Small intestine (tissue), 16 donors: ENCODE measurements at places on chromosomes 5 and 9.

DNA sequence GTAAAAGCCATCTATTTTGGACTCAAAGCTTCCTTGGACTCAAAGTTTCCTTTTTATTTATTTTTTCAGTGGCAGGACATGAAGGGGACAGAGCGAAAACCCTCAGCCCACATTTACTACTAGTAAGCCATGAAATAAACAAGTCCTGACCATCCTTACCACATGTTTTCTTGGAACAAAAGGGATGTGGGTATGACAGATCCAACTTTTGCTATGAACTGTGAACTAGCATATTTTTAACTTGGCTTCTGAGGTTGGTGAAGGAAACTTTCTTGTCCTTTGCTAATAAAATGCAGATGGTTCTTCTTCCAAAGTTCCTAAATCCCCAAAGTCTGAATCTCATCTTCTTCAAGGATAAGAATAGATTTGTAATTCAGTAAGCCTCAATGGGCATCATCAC, 122.7 kb upstream of the TNC start:
- DNase-seq: no peak

- no peak for DNase-seq
Measured at GRCh38 chr9:37679649-37680402, 29.1 kb downstream of the FRMPD1 start.

DNA sequence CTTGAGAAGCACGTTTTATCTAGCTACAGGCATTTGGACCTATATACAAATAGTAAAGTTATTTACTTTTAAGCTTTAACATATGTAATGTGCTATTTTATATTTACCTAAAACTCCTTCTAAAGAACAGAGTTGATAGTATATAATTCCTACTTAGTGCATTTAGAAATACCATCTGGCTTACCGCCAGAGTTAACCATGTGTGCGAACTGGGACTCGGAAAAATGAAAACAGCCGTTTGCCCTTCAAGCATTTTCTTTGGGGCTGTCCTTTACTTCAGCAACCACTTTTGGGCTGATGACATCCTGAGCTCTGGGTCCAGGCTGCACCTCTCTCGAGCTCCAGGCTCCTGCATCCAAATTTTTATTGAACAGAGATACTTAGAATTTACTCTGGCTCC, 21.9 kb upstream of the DHFR start:
- no peak for DNase-seq

DNA sequence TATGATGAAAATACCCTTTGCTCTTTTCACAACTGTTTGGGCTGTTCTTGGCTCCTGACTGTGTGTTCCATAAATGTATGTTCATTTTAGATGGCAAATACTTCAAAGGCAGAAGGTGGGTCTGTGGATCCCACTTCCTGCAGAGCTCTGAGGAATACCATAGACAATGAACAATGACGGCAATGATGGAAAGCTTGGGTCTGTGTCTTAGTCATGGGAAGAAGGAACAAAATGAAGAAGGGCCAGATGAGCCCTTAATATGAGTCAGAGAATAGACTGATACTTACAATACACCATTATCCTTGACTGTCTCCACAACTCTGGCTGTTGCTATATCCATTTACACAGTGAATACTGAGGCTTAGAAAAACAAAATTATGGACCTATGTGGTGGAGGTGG, 126.0 kb downstream of the SLIT3 start:
- no peak for DNase-seq
